ENCODE measurements at places on chromosomes 1 and 21.

DNA sequence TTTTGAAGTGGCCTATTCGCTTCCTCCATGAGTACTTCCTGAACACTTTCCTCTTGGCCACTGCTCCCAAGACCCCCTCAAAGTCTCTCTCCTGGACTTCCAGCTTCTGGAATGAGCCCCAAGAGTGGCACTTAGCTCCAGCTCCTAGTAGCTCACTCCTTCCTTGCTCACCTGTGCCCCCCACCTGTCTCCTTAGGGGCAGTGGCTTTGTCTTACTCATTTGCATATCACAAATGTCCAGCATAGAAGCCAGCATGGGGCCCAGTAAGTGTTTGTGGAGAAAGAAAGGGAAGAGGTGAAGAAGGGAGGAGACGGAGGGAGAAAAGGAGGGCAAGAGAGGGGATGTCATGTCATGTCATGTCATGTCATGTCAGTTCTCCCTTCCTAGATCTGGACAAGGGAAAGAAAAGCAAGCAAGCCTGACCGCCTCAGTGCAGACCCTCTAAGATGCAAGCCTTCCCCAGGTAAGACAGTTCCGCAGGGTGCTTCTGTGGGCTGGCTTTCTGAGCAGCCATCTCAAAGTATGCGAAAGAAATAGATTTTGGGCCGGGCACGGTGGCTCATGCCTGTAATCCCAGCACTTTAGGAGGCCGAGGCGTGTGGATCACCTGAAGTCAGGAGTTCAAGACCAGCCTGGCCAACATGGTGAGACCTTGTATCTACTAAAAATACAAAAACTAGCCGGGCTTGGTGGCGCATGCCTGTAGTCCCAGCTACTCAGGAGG is 6.9 kb upstream of the MX1 start:
- DNase-seq, result no peak

DNA sequence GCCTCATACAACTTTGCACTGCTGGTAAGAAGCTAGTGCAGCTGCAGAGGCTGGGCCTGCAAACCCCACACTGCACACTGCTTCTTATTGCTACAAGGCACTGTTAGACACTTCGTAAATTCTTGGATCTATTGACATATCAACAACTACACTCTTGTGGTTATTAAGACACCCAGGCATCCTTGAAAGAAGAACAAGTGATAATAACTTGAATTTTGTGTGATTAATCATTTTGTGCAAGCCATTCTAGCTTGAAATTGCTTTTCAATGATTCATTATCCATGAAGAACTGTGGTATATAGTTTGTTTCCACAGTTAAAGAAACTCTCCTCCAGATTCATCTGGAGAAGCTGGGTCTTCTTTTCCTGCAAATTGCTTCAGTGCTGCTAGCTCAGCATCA is 33.7 kb upstream of the IFI44L start:
- no peak for DNase-seq

- DNase-seq, result no peak
Observed at GRCh38 chr21:32306021-32306780, 7.5 kb downstream of the MRAP start.

- peak; percentile 65 for DNase-seq
Observed at GRCh38 chr1:244272471-244273261, 179.0 kb downstream of the ADSS2 start.

GRCh38 chr1:84972377-84972987 is 24.4 kb downstream of the MCOLN2 start:
- no peak for DNase-seq

DNA sequence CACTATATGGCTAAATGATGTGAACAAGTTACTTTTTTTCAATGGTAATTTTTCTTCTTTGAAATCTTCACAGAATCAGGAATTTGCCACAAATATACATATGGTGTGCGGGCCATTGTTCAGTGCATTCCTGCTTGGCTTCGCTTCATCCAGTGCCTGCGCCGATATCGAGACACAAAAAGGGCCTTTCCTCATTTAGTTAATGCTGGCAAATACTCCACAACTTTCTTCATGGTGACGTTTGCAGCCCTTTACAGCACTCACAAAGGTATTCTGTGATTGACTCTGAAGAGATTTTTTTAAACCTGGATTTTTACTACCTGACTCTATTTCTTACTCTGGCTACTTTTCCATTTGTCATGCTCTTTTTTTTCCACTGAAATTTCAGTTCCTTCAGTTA is 76.2 kb upstream of the KIAA1614 start:
- DNase-seq, result no peak

- DNase-seq, result no peak
Observed at GRCh38 chr1:47828978-47829377, 168.2 kb downstream of the TRABD2B start.

DNA sequence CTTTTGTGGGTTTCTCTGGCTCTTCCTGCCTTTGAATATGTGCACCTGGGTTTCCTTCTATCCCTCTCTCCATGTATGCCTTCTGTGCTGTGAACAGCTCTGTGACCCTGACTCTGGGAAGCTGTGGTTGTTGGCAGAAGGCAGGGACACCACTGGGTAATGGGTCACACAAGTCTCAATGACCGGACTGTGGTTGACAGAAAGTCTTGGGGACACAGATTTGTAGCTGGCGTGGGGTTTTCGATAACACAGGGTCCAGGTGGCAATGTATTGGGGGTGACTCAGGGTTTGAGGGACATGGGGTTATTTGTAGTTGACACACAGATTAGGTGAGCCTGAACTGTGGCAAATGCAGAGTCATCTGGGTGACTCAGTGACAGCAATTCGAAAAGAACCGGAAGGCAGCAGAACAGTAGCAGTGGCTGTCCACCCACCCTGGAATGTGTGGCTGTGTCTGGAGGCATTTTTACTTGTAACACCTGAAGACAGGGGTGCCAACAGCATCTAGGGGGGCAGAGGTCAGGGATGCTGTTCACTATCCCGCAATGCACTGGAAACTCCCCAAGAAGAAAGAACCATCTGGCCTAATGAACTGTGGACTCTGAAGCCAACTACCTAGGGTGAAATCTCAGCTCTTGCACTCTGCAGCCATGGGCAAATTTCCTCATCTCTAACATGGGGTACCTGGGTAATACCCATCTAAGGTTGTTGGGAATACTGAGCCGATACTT is 13.0 kb upstream of the SLC6A9 start:
- no peak for DNase-seq

DNA sequence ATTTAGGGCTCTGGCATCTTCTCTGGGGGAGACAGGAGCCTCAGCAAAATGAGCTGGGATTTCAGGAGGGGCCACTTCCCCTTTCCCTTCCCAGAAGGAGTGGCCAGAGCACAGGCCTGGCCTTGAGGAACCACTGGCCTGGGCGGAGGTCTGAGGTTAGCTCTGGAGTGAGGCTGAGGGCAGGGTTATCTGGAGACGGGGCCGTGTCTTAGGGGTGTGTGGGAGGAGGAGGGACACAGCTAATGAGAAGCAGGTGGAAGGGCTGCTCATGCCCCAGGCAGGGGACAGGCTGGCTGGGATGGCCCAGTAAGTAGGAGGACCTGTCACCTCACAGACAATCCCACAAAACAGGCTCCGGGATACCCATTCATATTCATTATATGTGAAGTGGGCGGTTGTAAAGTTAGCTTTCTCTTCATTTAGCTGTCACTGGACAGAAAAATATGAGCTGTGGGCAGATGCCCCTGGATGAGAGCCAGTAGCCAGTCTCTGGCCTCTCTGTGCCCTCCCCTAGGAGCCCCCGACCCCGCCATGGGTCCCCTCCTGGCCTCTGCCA is 12.4 kb downstream of the ALX3 start:
- no peak for DNase-seq

Measured in central memory CD4-positive, alpha-beta T cell (primary cell).